Left hindlimb (tissue), 1 donor: ENCODE measurements at places on chromosomes 1 and 21.
A peak's percentile ranks its signal among the peaks of the same experiment; 100 is the strongest.

GRCh38 chr1:104874044-104874443, 1124.3 kb downstream of the AMY1C start:
- no peak for DNase-seq

- DNase-seq: no peak
Observed at GRCh38 chr1:26089125-26089524, 21.7 kb upstream of the TRIM63 start.

- no peak for DNase-seq
Observed at GRCh38 chr1:110070671-110071242, at the start of gene ALX3. ALX3 (minus strand) TSS chr1:110070672; CDS start chr1:110070612, 60 bp downstream.

GRCh38 chr1:62840555-62840954, 56.6 kb downstream of the ATG4C start:
- DNase-seq: no peak

DNA sequence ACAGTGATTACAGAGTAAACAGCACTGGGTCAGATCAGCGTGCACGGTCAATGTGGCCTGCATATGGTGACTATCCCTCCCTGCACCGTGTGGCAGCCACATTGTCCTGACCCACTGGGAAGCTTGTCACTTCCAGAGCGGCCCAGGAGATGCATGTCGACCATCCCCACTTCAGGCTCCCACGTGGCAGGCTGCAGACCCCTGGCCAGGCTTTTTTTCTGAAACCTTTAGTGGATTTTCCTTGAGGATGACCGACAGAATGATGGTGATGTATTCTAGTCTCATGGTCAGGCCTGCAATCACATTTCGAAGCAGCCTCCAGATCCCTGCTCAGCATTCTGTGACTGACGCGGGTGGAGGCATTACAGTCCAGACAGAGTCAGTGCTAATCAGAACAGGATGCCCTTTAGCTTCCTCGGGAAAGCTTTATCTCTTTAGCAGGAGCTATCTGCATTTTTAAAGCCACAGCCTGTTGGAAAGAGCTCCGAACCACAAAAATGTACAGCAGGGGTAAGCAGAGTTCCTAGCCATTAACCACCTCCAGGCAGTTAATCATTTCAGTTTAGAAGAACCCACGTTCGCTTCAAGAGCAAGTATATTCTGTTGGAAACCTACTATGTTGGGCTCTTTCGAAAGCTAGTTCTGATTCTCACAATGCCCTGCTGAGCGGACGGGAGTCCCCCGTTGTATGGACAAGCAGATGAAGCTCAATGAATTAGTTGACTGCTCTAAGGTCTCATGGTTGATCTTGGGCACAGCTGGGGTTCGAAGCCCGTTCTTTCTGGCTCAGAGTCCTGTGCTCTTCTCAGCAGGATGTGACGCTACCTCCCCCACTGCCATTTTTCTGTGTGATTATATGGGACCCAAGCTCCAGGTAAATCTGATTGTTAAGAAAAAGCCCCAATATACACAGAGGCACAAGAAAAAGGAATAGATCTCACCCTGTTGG, 56.5 kb downstream of the IRF2BP2 start:
- DNase-seq: no peak

DNA sequence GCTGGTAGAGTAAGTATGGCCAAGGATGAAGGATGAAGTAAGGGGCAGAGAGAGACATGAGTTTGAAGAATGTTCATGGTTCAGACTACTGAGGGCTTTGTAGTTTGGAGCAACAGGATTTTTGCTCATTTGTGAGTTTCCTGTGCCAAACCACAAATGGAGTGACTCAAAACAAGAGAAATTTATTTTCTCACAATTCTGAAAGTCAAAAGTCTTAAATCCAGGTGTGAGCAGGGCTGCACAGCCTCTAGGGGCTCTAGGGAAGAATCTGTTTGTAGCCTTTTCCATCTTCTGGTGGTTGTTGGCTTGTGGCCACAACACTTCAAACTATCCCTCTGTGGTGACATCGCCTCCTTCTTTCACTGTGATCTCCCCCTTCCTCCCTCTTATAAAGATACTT, 58.9 kb downstream of the RHOU start:
- no peak for DNase-seq

GRCh38 chr1:31373056-31373896, at the start of gene FABP3:
FABP3 (minus strand) TSS chr1:31373076; CDS start chr1:31373014, 62 bp downstream.
- peak; percentile 88 for DNase-seq

GRCh38 chr1:79708646-79709265, 702.2 kb upstream of the ADGRL4 start:
- no peak for DNase-seq

GRCh38 chr1:83959824-83960498, 39.0 kb downstream of the TTLL7 start:
- no peak for DNase-seq

GRCh38 chr1:212860713-212861581, 2.9 kb downstream of the FLVCR1 start:
- no peak for DNase-seq

DNA sequence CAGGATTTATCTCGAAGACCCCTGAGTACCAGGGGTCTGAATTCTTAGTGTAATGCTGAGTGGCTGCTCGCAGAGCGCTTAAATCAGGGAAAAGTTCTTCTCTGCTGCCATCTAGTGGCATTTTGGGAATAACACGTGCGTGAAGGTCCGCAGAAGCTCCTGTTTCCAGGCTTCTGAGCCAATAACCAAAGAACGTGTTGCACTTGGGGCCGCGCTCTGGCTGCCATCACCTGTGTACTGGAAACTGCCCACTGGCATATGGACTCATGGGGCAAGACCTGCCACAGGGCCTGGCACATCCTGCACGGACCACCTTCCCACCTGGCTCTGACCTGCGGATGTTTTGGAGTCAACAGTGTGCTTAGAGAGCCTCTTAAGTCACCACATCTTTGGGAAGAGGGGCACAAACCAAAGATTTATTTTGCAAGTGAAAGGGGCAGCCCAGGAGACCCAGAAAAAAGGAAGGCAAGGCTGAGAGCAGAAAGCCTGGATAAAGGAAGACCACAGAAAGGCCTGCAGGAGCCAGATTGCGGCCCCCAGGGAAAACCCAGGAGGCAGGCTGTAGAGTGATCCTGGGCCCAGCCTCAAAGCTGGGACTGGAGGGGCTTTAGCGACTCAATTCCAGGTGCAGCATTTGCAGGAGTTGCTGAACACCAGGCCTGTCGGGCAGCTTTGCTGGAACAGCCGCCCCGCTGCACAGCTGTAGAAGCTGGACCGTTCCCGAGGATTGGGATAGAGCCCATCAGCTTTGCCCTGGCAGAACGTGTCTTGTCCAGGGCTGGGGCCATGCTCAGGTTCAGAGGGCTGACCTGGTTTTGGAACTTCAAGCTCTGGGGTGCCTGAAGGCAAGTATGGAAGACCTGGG, 13.0 kb downstream of the CHIT1 start:
- DNase-seq: peak; percentile 69

GRCh38 chr1:156897078-156897825, 3.7 kb downstream of the PEAR1 start:
- peak; percentile 18 for DNase-seq

- DNase-seq: no peak
Observed at GRCh38 chr21:41280115-41280919, 36.3 kb upstream of the FAM3B start.

- no peak for DNase-seq
Observed at GRCh38 chr1:203796236-203796605, 798 bp downstream of the ZBED6 start.

DNA sequence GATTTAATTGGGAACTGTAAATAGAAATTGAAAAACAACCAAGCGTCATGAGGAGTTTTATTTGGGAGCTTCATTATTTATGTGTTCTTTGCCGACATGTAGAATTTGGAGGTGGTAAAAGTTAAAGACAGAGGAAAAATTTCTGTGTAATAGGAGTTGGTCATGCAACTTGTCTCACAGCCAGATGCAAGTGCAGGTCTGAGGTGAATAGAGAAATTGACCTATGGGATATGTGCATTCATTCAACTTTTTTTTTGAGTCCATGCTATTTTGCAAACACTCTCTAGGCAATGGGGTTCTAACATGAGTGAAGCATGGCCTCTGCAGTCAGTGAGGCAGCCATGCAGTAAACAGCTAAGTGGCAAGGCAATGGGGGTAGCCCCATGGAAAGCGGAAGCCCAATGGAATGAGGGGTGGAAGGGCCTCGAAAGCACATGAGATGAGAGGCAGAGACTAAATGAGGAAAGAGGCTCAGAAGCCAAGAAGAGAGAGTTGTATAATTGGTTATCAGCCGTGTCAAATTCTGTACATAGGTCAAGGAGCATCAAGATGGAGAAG, 56.4 kb upstream of the NRIP1 start:
- DNase-seq: no peak
